ENCODE measurements at places on chromosomes 4 and X.

DNA sequence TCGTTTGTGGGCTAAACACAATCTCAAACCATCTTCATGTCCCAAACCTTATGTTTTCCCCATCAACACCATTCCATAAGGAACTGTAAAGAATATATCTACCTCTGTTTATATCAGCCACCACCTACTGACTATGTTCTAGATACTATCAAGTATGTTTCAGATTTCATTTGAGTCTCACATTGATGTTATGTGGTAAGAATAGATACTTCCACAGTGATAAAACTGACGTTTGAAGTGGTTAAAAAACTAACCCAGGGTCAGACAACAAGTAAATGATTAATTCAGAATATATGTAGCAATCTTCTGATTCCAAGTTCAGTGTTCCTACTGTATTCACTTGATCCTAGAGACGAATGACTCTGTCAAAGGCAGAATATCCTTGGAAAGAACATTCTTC lies 156.8 kb upstream of the RASGEF1B start:
- no peak for DNase-seq

GRCh38 chr4:181562399-181562798 lies 680.8 kb upstream of the TENM3 start:
- no peak for DNase-seq

GRCh38 chrX:22118161-22118830 lies 86.2 kb downstream of the PHEX start:
- DNase-seq: no peak

GRCh38 chr4:70833675-70834074 lies 6.0 kb downstream of the GRSF1 start:
- DNase-seq: peak; percentile 9

GRCh38 chr4:186628058-186628711 lies 72.8 kb upstream of the MTNR1A start:
- DNase-seq: no peak

DNA sequence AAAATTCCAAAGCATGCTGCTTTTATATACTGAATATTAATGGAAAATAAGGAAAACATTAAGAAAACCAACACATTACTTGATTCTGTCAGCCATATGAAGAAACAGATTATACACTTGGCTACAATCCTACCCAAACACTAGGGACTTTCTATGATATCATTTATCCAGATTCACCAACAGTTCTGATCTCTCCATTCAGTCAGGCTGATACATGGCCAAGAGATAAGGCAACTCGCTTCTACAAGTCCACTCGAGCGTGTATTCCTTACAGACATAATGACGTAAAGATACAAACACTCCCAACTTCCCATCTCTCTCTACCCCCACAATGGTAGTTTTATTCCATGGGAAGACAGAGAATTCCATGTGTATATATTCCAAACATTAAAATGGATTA lies 44.5 kb downstream of the NEK1 start:
- DNase-seq: no peak

GRCh38 chrX:154305541-154306205 lies 10.1 kb downstream of the TKTL1 start:
- DNase-seq: no peak

- no peak for DNase-seq
Observed at GRCh38 chr4:166239354-166239753, 366.3 kb downstream of the TLL1 start.

DNA sequence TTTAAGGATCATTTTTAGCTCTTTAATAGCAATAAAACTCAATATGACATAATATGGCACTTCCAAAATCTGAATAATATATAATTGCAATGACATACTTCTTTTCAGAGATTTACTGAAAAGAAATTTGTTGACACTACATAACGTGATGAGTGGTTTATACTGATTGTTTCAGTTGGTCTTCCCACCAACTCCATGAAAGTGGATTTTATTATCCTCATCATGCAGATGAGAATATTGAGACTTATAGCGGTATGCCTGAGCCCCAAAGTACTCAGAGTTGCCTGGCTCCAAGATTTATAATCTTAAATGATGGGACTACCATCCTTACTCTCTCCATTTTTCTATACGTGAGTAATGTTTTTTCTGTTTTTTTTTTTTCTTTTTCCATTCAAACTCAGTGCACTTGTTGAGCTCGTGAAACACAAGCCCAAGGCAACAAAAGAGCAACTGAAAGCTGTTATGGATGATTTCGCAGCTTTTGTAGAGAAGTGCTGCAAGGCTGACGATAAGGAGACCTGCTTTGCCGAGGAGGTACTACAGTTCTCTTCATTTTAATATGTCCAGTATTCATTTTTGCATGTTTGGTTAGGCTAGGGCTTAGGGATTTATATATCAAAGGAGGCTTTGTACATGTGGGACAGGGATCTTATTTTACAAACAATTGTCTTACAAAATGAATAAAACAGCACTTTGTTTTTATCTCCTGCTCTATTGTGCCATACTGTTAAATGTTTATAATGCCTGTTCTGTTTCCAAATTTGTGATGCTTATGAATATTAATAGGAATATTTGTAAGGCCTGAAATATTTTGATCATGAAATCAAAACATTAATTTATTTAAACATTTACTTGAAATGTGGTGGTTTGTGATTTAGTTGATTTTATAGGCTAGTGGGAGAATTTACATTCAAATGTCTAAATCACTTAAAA lies 15.3 kb downstream of the ALB start:
- DNase-seq: no peak

- DNase-seq: no peak
Observed at GRCh38 chrX:43868791-43869190, 13.5 kb downstream of the MAOB start.

GRCh38 chr4:150769248-150769647 lies 187.3 kb downstream of the MAB21L2 start:
- DNase-seq: peak; percentile 79

GRCh38 chr4:100062921-100063320 lies 112.8 kb upstream of the H2AZ1 start:
- peak; percentile 69 for DNase-seq

DNA sequence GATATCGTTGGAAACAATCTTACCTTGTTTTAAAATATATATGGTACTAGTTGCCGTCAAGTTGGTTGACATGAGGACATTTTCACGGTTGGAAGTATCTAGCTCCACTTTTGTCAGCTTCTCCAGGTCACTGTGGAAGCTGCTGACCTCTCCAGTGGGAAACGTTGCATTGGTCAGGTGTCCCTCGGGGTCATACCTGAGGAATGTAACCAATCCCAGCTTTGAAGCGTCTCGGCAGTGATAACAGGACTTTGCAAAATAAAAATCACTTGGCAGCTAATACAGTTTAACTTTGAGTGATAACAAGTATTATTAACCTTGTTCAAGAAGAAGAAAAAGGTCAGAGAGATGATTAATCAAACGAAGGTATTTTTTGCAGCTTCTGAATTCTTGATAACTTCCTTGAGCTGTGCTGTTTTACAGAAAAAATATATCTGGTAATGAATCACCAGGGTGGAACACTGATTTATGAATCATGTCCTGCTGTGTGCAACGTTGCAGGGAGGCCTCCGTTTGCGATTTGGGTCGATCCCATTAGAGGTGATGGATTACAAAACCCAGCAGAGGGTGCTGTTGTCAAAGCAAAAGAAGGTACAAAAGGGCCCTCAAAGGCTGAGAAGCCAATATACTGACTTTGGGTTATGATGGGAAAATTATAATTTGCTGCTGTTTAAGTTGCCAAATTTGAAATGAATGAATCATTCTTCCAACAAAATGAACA lies 60.1 kb downstream of the SH2D1A start:
- peak; percentile 69 for DNase-seq

- DNase-seq: no peak
Observed at GRCh38 chrX:41412261-41413081, 34.7 kb upstream of the NYX start.

DNA sequence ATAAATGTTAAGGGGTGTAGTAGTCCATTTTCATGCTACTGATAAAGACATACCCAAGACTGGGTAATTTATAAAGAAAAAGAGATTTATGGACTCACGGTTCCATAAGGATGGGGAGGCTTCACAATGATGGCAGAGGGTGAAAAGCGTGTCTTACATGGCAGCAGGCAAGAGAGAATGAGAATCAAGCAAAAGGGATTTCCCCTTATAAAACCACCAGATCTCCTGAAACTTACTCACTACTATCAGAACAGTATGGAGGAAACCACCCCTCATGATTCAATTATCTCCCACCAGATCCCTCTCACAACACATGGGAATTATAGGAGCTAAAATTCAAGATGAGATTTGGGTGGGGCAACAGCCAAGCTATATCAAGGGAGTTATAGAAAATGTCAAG lies 329.2 kb downstream of the DTHD1 start:
- no peak for DNase-seq

- no peak for DNase-seq
Observed at GRCh38 chr4:141013899-141014298, 119.4 kb downstream of the RNF150 start.

DNA sequence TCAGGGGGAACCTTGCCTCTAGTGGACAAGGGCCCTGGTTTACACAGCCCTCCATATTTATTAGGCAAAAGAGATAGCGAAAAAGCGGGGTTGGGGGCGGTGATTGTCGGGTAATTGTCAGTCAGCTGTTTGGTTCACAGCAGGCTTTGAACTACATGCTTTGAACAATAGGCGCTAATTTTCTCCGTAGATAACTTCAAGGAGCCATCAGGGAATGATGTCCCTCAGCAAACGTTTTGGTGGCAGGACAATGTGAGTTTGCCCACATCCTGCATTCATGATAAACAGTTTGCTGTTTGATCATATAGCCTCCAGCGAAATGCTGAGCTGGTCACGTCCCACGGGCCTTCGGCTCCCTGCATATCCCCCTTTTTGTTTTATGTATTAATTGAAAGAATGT lies 65.2 kb downstream of the KANTR start:
- DNase-seq: no peak

DNA sequence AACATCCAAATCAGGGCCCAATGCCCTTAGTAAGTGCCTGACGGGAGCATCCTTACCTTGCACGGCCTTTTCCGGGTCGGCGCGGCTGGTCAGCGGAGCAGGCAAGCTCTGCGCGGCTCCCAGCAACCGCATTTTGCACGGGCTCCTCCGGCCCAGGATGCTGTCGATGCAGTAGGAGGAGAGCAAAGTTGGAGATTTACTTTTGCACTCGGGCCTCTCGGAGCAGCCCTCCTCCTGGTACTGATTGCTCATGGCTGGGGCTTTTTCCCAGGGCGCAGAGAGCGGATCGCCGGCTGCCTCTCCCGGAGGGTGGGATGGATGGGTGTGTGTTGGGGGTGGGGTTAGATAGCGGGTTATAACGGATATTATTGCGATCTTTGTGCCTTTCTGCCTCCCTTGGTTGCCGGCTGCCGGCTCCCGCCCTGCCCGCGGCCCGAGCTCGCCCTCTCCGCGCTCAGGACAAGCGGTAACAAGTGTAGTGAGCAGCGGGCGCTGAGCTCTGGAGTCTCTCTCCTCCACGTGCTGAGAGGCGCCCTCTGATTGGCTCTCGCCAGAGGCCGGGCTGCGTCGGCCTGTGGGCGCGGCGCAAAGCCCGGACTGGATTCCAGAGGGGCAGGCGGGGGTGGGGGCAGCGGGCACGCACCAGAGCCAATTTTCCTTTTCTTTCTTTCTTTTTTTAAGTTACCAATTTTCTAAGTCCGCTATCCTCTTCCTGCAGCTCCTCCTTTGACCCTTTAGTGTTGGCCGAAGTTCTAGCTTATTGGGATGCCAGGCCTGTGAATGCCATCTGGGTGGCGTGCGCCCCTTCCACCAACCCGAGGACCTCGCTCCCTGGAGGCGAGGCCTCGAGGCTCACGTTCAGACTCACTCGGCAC lies at the start of gene ARX:
ARX (minus strand) TSS at position 480 of the 875 bp plus-strand sequence; CDS start at position 252, 228 bp downstream.
- DNase-seq: peak; percentile 40

DNA sequence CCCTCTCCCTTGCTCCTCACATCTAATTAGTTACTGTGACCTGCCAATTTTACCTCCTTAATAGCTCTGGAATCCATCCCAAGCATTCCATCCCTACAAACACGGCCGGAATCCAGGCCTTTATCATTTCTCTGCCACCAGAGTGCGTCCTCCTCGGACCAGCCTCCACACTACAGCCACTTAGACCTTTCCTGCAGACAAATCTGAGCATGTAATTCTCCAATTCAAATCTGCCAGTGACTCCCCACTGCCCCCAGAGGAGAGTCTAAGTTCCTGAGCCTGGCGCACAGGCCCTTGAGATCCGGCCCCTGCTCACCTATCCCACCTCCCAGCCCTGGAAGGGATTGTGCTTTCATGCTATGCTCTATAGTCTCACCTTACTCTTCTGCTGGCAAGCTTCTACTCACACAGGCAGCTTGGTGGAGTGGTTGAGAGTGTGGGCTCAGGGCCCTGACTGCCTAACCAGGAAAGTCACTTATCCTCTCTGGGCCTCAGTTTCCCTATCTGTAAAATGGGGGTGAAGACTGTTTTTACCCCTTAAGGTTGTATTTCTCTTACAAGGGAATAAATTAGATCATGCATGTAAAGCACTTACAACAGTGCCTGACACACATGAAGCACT lies 31.2 kb downstream of the PJA1 start:
- peak; percentile 67 for DNase-seq

DNA sequence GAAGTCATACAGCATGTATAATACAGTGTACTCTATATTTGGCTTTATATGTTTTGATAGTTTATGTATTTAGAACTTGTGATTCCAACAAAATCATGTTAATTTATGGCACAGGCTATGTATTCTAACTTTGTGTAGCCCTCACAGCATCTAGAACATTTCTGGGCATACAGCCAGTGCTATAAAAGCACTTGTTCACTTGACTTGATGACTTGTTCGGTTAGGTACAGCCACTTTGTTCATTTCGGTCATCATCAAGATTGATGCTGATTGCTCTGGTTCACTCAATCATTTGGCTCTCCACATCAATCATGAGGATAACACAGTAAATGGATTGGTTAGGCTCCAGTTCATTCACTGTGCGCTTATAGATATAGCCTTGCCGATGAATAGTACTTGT lies 97.6 kb upstream of the IRS4 start:
- no peak for DNase-seq

DNA sequence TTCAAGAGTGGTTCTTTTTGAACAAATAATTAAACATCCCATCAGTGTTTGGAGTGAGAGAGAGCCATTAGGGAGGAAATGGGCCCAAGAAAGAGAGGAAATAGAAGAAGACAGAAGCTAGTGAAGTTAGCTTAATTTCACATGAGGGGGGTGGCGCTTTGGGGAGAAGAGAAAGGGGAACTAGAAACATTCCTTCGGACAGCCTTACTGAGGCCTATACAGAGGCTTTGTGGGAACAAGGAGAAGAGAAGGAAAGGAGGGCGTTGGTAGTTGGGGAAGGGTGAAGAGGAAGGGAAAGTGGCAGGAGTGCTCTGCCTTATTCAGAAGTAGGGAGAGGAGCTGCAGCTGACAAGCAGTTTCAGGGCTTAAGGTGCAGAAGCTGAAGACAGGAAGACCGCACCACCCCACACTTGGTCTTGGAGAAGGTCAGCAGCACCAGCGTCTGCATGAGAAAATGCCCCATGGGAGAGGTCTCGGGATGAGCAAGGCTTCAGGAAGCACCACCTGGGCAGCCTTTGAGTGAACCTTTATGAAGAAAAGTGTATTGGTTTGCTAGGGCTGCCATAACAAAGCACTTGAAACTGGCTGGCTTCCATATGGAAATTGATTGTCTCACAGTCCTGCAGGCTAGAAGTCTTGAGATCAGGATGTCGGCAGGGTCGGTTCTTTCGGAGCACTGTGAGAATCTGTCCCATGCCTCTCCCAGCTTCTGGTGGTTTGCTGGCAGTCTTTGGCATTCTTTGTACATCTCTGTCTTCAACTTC lies 85.1 kb downstream of the KIT start:
- DNase-seq: no peak

GRCh38 chrX:13309631-13310030 lies 10.2 kb downstream of the ATXN3L start:
- no peak for DNase-seq

- DNase-seq: no peak
Observed at GRCh38 chr4:1972414-1972813, 36.4 kb downstream of the NELFA start.

GRCh38 chr4:2786152-2786671 lies 6.7 kb upstream of the SH3BP2 start:
- DNase-seq: no peak

Measured in EL (cell line).